Cardiac fibroblast (primary cell): ENCODE measurements at places on chromosomes 6 and 20.

GRCh38 chr20:47792021-47792618 is 6.8 kb upstream of the SULF2 start:
- DNase-seq = peak; percentile 96

- DNase-seq = peak; percentile 58
These were observed 1.0 kb downstream of the AFDN start for GRCh38 chr6:167827583-167828324.

DNA sequence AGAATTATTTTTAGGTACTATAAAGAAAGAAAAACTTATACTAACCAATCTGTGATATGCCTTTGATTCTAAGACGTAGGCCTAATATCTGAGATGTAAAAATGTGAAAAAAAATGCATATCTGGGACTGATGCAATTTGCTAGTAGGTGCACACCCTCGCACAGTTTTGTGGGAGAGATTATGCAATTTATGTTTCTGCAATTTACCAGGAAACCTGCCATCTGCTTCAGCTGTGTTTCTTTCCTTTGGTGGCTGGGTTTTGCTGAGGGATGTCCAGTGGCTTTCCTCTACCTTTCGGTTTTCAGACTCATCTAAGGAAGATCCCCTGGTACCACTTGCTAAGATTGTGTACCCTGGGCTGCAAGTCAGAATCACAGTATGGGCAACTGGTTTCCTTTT is 186.9 kb downstream of the ZFP64 start:
- DNase-seq = peak; percentile 77

- no peak for DNase-seq
These were observed 115.6 kb downstream of the KHDC1L start for GRCh38 chr6:73109659-73110058.

DNA sequence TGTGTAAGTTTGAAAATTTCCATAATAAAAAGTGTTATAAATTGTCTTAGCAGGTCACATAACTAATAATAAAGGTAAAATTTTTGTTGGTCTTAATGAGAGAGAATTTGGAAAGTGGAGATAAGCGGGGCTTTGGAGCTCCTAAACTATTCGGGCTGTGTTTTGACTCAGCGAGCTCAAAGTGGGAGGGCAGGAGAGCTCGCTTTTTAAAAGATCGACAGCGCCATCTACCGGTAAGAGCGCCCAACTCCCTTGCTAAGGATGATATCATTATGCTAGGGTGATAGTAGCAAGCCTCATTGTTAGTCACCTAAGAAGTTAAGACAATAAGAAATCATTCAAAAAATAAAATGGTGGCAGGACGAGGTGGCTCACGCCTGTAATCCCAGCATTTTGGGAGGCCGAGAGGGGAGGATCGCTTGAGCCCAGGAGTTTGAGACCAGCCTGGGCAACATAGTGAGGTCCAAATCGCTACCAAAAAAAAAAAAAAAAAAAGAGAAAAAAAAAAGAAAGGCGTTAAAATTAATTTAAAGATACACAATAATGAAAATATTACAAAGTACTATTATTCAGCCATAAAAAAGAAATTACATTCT is 24.8 kb downstream of the C6orf15 start:
- peak; percentile 92 for DNase-seq

DNA sequence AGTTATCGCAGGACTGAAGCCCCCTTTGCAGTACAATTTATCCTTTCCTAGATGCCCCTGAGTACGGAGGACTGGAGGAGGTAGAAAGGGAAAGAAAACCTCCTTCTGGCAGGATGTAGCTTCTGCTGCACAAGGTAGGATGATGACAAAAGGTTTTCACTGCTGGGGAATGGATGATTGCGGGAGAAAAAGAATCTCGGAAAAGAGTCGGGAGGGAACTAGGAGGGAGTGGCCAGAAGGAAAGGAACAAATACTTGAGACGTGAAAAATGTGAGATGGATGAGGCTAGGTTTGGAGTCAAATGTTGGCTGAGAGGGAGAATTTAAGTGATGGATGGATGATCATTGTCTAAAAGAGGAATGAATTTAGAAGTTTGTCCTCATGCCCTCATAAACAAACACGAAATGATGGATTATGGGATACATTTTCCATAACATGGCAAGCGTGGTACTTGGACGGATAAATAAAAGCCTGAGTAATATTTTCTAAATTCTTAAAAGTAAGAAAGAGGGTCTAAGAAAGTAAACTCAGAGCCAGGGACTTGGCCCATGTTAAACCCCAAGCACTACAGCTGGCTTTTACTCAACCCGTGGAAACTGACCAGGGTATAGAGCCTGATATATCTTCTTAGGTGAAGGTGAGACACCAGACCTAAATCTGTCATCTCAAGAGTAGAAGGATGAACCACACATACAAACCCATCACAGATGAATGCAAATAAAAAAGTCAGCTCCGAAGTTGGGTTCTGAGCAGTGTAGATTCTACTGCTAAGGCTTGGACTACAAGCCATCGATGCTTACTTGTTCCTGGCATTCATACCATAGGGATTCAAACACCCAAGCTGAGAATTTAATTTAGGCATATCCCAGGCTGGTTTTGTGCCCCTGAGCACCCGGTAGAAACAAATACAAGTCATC is 72.4 kb downstream of the HFE start:
- peak; percentile 51 for DNase-seq

- DNase-seq = peak; percentile 87
These were observed 72.4 kb downstream of the ATG5 start for GRCh38 chr6:106253172-106253571.

DNA sequence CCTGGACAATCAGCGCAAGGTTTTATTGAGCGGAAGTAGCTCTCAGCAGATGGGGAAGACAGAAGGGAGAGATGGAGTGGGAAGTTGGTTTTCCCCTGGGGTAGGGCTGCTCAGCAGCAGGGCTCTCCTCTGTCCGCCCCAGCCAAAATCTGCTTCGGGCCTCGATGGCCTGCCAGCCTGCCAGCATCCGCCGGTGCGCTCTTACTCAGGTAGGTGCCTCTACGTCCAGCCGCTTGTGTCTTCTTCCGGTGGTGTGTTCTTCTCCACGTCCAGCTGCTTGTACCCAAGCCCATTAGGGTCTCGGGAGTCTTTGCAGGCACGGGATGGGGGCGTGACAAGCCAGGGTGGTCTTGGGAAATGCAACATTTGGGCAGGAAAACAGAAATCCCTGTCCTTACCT is 1340.0 kb upstream of the MAP3K7 start:
- no peak for DNase-seq

- DNase-seq = no peak
These were observed 15.7 kb downstream of the REM1 start for GRCh38 chr20:31490752-31491151.

DNA sequence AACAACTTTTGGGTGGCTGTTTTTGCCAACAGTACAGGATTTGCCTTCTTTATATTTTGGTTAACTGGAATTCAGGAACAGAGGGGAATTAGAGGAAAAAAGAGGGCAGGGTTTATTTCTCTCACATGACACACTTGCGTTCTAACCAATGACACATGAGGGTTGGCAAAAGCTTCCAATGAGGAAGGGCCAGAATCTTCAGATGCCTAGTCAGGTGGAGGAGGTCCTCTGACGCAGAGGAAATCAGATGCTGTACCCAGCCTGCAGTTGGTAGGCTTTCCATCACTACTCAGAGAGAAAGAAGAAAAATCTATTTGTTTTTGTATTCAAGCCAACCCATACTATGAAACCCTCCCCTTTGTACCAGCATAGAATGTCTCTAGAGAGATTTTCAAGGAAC is 20.8 kb downstream of the TM9SF4 start:
- DNase-seq = peak; percentile 39

DNA sequence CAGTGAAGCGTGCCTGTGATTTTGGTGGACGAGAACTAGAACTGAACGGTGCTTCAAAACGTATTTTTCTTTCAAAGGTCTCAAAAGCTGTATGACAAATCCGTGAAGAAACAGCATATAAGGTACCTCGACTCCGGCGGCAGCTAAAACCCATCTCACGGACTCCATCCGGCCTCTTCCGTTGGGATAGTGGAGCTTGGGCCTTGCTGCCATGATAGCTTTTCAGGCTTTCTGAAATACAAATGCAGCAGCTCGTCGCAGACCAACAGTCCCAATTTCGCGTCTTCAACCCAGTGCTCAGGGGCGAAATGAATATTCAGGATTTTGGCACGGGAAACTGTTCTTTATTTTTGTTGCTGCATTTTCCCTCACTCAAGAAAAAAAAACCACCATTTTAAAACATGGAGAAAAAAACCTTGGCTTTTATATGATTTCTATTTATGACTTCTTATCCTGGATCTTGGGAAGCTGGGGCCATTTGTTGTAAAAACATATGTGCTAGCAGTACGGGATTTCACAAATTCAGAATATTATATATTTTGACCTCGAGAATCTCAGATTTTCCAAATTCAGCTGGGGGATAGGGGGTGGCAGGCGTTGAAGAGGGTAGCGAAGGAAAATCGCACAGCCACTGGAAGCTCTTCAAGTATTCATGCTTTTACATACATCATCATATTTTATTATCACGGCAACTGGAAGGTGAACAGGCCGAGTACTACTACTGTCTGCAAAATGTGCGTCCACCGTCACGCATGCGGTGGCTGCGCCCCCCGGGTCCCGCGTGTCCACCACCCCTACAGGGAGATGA is 849 bp downstream of the GSTA4 start:
- peak; percentile 48 for DNase-seq

DNA sequence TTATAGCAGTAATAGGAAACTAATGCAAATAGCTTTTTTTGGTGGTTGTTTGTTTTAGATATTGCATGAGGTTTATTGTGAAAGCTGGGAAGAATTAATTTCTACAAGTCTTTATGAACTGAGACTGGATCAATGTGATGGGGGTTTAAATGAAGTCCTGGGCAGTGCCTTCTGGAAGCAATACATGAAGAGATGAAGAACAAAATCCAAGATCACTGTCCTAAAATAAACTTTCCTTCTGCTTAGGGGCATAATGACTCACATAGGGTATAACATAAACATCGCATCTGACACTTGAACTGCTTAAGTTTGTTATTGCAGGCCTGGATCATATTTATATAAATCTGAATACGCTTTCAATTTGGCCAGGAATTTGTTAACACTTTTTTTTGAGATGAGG is 20.9 kb upstream of the SHLD1 start:
- no peak for DNase-seq

DNA sequence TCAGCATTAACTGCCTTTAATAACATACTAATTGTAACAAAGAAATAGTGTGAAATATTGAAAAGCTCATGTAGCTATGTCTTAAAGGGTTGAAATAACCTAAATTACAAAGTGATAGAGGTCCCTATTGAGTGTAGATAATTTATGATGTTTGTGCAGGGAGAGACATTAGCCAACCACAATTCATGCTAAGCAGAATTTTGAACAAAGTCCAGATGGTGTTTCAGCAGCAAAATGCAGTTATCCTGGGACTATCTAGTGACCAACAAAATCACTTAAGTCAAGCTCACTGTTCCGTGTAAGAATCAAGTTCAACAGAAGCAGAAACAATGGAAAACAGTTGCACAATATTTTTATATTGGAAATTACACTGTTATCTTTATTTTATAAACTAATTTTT is 218.5 kb downstream of the SIM1 start:
- DNase-seq = no peak
